ENCODE measurements at places on chromosomes 16 and 17. TPM values are rescaled to one million over a fixed set of nuclear protein-coding genes. Genes with fewer than 3 reads are reported as not detected.

Gene KRT23
- total RNA-seq, result not detected

Gene CNGB1
- total RNA-seq, result 0.12 TPM

Gene ABCC12
- total RNA-seq, result not detected

Gene MPV17L
- 0.02 TPM for total RNA-seq

Gene GP2
- total RNA-seq, result not detected

Gene SPNS2
- total RNA-seq, result 28.3 TPM

Gene NEUROD2
- total RNA-seq, result not detected

DNA sequence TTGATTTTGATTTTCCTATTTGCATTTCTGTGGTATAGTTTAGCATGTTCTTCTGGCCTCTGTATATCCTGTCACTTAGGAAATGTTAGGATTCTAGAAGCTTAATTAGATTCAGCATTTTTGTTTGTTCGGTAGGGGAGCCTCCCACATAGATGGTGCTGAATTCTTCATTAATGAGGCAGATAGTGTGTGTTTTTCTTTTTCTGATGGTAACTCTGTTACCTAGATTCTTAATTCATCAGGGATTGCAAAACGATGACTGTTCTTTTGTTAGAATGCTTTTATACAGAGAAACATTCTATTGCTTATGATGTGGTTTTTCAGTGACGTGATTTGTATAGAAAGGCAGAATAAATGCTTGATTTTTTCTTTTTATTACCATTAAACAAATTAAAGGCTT, 19.0 kb downstream of the BANP start:
- DNase-seq, result peak; percentile 67

DNA sequence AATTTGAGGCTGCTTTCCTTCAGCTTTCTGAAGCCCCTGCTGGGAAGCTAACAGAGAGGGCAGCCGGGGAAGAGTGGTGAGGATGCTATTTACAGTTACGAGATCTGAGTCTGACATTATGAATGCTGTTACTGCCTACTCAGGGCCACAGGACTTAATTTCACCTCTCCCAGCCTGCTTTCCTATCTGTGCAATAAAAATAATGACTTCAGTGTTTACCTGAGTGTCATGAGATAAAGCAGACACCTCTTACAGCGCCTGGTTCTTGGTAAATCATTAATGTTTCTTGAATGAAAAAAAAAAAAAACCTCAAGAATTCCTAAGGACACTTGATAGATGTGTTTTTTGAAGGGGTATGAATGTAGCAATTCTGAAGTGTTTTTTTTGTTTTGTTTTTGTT, 24.2 kb upstream of the CPHXL start:
- no peak for DNase-seq

DNA sequence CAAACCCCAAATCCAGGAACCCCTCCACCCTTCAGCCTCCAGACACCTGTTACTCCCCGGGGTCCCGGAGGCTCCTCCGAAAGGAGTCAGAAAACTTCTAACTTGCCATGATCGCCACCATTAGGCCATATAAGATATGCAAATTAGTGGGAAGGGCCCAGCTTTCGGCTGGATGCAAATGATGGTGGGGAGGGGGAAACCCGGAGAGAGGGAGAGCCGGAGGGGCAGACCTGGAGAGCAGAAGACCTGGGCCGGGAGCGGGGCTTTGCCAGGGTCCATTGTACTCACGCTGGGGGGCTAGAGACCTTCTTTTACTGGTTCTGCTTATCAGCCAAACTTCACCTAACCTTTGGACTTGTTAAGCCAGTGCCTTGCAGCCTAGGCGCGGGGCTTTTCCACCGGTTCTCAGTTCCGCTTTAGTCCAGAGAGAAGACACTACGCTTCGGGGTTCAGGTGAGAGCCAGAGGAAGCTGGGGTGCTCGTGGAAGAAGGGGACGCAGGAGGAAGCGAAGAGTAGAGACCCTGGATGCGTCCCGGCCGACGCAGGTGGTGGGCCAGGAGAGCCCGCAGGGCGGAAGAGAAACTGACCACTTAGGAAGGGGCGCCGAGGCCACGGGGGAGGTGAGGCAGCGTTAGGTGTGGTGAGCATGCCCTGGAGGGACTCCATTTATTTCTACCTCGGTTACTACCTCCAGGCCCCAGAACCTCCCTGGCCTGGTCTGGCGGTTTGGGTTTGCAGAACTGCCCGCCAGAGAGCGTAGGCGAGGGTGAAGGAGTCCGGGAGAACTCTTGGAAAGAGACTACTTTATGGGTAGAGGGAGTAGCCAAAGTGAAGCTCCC, at the start of gene HNF1B:
HNF1B (minus strand) TSS at position 99 of the 840 bp plus-strand sequence. CDS start 175 bp downstream, outside the sequence.
- no peak for DNase-seq

DNA sequence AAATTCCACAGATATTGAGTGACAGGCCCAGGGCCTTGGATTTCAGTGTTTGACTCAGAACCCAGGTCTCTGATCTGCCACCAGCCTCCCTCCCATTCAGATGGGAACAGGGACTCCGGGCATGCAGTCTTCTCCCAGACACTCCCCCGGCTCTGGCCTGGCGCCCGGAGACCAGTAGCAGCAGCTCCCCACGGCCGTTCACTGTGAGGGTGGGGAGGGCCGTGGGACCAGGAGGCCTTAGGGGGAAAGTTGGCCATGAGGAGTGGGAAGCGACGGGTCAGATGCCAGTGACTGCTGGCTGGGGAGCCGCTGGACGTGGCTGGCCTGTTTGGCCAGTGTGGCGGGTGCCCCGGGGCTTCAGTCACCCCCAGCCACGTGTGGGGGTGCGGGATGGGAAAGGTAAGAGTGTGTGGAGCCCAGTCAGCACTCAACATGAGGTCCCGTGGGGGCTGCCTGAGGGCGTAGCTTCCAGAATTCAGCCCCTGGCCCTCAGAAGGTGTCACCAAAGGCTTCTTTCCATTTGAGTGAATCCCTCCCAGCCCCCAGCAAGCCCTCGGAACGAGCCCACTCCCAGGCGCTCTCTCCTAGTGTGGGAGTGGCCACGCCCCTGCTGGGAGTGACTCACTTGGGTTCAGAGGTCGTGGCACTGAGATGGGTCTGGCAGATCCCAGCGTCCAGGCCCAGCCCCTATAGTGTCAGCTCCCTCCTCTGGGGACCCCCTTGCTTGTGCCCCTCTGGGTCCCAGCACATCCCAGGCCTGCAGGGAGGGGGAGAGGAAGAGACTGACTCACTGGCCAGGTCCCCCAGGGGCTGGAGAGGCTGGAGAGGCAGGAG, 309.4 kb downstream of the SEC14L1 start:
- peak; percentile 41 for DNase-seq

DNA sequence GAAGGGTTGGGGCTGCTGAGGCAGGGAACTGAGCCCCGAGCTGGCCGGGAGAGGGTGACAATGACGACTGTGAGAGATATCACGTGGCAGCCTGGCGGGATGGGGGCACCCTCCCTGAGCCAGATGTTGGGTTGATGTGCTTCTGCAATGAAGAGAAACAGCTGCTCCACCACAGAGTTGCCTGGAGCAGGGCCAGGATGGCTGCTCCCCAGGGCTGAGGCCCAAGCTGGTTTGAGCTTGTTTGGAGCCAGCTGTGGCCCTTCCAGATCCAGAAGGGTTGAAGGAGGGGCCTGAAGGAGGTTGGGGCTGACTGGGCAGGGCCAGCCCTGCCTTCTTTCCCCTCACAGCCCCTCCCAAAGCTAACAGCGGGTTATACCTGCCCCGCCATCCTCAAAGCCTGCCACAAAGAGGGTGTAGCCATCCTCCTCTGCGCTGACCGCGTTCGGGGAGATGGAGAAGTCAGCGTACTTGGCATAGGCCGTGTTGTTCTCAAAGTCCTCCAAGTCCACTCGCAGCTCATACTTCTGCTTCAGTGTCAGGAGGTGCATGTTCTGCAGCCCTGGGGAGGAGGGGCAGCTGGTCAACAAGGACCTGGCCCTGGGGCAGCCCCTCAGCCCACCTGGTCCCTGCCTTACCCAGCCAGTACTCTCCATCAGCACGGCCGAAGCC, 2.1 kb downstream of the MFAP4 start:
- DNase-seq, result no peak

GRCh38 chr16:4552541-4552940, 3.6 kb upstream of the C16orf96 start:
- no peak for DNase-seq

GRCh38 chr16:78987666-78988065, 612.9 kb downstream of the MAF start:
- no peak for DNase-seq

- DNase-seq, result no peak
These were observed 1.5 kb downstream of the NDRG4 start for GRCh38 chr16:58501242-58502131.

- no peak for DNase-seq
These were observed 2.4 kb downstream of the DOK4 start for GRCh38 chr16:57483725-57484514.

GRCh38 chr16:84597931-84598351, 19.9 kb downstream of the COTL1 start:
- DNase-seq, result no peak

DNA sequence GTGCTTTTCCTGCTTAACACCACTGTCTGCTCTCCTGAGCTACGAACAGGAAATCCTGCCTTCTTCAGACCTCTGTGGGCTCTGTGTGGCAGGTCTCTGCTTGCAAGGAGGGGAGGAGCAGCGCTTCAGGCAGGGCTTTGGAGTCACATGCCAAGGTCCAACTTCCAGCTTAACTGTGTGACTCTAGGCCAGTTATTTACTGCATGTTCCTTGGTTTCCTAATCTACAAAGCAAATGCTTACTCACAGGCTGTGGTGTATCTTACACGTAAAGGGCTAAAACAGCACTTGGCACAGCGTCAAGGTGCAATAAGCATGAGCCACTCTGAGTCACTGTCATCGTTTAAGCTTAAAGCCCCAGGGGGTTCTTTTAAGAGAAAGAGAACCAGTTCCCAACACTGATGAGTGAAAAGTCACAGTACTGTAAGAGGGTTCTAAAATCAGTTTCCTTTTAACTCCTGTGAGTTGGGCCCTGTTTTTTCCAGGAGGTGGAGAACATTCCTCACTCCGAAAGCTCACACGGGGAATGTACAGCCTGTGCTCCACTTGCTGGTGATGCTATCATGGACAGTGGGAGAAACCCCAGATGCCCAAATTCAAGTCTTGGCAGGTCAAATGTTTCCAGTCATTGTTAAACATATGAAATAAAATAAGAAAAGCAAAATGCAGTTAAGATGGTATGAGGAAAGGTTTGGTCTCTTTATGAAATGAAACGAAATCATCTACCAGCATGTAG, 54.1 kb upstream of the BCAR1 start:
- peak; percentile 100 for DNase-seq

GRCh38 chr17:57010487-57010886, 32.6 kb downstream of the SCPEP1 start:
- DNase-seq, result no peak

DNA sequence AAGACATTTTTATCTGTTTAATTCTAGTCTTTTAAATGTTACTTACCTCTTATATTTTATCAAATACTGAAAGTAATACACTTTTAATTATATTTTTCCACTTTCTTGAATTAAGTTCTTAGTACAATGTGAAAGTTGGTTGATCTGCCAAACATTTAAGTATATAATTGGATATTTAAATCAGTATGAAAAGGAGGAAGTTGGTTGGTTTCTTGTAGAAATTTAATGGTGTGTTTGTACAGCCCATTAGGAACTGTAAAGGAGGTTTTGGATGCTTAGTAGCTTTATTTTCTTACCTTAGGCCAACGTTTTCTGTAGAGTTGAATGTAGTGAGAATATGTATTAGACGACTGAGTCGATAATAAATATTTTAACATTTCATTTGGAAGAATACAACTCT, 5.4 kb downstream of the NFATC3 start:
- DNase-seq, result no peak

GRCh38 chr16:47904691-47905090, 251.1 kb downstream of the ABCC12 start:
- DNase-seq, result no peak

- DNase-seq, result peak; percentile 76
These were observed 18.8 kb downstream of the NCBP3 start for GRCh38 chr17:3827124-3827773.

DNA sequence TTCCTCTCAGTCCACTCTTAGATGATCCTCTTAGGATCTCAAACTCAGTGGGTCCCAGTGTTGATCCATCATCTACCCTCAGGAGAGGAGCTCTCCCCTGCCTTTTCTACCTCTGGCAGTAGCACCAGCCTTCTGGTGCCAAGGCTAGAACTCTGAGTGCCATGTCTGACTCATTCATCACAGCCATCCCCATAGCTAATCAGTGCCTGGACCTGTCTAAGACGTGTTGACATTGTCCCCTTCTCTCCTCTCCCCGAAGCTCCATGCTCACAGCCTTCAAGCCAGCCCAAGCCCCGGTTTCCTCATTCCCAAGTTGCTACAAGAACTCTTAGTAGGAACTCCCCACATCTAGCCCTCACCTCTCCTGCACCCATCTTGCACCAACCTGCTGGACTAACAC, 73.5 kb upstream of the GRIN2A start:
- DNase-seq, result no peak

- no peak for DNase-seq
These were observed 45.1 kb downstream of the NOG start for GRCh38 chr17:56638591-56639051.

DNA sequence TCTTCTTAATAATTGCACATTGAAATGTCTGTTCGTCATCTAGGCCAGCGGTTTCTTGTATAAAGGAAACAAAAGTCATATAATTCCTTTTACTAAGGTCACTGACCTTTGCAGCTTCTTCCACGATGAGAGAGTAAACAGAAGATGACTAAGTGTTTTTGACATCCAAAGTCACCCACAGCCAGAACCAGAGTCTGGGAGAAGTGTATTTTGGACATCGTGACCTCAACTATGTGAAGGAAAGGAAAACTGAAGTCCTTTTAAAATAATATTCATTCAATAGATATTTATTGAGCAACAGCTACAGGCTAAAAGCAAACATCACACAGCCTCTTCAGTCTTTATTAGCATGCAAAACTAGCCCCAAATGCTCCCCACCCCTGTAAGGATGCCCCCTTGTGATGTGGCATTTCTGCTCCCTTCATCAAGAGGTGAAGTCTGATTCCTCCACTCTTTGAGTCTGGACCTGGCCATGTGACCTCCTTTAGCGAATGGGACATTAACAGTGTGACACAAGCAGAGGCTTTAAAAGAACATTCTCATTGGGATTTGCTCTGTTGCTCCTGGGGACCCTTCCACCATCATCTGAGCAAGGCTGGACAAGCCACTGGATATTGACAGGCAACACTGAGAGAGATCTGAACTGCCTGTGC, 8.1 kb upstream of the PMP22 start:
- peak; percentile 89 for DNase-seq

DNA sequence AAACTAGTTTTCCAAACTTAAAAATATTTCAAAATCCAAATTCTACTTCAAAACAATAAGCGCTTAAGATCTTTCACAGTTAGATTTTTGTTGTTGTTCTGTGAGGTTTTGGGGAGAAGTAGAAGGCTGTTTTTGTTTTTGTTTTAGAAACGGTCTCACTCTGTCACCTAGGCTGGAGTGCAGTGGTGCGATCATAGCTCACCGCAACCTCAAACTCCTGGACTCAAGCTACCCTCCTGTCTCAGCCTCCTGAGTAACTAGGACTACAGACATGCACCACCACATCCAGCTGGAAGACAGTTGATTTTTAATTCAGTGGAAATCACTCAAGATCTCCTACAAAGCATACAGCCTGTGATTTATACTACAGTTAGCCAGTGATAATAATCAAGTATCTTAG, 2.7 kb downstream of the SHCBP1 start:
- no peak for DNase-seq

GRCh38 chr16:26295625-26296304, 604.0 kb downstream of the HS3ST4 start:
- no peak for DNase-seq

GRCh38 chr16:25868106-25868505, 176.3 kb downstream of the HS3ST4 start:
- no peak for DNase-seq

- DNase-seq, result no peak
These were observed 543 bp downstream of the TMUB2 start for GRCh38 chr17:44187131-44187899.

- DNase-seq, result no peak
These were observed 49.9 kb upstream of the CPNE2 start for GRCh38 chr16:57042157-57043111.

Measured in A172 (cell line).